ENCODE measurements at places on chromosomes 7 and 10.

- no peak for DNase-seq
Observed at GRCh38 chr7:82017334-82017943, 247.6 kb upstream of the HGF start.

DNA sequence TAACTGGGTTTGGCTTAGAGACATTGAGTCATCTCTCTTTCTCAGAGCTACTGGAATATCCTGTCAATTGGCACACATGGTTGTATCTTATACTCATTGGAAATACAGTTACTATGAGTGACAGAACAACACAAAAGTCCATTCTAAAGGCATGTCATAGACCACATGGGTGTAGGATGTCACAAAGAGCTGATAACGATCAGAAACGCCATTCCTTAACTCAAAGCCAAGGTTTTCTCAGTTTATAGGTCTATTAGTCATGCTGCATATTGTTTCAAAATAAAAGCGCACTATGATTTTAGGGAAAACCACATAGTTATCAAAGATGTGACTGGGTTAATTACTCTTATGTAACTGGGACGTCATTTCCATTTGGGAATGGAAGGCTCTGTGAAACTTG is 147.2 kb upstream of the FAM171A1 start:
- no peak for DNase-seq

GRCh38 chr7:148334959-148335577 is 255.5 kb upstream of the C7orf33 start:
- DNase-seq, result no peak

DNA sequence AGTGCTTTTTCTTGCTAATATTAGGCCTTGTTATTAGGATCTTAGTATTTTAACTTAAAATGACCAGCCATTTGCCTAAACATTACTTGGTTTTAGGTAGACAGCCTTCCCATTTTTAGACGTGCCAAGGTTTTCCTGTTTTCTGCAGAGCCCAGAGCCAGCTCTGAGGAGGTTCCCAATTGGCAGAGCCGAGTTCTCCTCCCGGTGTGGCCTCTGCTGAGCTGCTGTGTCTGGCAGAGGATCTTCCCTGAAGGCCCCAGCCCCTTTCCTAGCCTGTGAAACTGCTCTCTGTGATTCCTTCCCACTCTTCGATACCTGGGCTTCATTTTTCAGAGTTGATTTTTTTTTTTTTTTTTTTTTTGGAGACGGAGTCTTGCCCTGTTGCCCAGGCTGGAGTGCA is 91.4 kb downstream of the EEPD1 start:
- DNase-seq, result no peak

- DNase-seq, result no peak
Observed at GRCh38 chr10:89297356-89297755, 4.5 kb upstream of the IFIT2 start.
